Right cardiac atrium (tissue), 5 donors: ENCODE measurements at places on chromosomes 4 and X. TPM values are rescaled to one million over a fixed set of nuclear protein-coding genes. Genes with fewer than 3 reads are reported as not detected.

GRCh38 chr4:111267786-111268185, 644.9 kb upstream of the PITX2 start:
- no peak for DNase-seq

DNA sequence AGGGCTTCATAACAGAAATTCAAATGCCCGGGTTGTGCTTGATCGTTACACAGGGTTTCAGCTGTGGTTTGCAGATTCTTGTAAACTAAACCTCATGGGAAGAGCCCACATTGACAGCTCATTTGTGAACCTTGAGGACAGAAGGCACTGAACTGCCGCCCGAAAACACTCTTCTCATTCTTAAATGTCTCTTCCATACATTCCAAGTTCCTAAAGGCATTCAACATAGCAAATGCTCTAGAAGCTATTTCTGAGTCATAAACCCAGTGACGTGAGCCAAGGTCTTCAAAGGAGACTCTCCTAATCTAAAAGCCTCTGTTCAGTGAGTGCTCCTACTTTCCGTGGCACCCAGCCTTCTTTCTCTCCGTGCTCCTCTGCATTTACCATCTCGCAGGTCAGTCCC, 737.8 kb upstream of the FRG1 start:
- DNase-seq: no peak

DNA sequence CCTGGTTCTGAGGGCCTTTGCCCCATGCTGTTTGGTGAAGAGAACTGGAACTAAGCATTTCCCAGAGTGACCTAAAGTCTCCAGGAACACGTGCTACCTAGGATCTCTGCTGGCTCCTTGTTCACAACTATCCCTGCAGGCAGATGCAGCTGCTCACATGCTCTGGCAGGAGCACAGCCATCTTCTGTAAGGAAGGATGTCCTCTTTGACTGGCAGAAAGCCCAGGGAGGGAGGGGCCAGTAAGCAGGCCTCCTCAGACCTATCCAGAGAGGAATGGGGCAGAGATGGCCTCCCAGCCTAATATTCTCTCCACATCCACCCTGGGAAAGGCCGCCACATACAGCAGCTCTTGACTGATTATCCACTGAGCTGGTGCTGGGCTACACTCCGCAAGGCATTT, 142.8 kb upstream of the EOLA2 start:
- DNase-seq: no peak

DNA sequence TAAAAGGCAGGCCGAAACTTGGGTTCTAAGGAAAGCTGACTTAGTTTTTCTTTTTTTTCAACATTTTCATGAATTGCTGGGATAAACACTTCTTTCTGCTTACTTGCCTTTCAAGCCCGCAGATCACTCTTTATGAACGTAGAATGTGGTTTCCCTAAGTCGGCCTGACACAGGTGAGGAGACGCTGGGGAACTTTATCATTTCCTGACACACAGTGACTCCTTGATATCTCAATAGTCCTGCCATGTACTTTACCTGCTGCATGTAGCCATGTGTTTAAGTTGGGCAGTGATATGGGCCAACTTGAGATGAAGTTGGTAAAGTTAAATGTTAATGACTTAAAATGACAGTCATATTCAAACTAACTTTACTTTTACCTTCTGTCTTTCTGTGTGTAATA, 26.6 kb upstream of the SNCA start:
- no peak for DNase-seq

- no peak for DNase-seq
Observed at GRCh38 chr4:6852582-6852981, 57.0 kb upstream of the TBC1D14 start.

DNA sequence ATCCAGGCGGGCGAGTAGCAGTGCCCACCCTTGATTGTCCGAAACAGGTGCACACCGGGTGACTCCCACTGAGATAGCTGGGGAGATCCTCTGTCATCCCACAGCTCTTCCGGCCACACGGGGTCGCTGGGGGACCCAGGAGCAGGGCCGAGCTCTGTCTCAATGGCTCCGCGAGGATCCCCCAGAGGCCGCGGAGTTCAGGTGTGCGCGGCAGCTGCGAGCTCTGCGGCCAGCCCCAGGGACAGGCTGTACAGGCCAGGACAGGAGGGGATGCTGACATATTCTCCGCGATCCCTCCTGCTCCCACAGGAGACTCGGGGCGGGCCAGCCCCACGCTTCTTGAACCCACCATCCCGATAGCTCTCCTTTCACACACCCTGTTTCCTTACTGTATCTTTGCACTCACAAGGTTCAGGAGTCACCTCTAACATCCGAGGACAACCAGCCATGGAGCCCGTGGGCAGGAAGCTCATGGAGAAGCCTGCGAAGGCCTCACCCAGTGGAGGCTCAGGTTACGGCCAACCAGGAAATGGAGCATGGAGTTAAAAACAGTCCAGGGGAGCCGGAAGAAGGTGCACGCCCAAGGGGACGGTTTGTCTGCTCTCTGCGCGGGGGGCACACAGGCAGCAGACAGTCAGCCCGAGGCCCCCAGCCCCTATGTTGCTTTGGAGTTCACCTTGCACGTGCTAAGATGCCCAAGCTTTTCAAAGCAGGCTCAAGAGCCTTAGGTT, 77.9 kb upstream of the AMELX start:
- no peak for DNase-seq

DNA sequence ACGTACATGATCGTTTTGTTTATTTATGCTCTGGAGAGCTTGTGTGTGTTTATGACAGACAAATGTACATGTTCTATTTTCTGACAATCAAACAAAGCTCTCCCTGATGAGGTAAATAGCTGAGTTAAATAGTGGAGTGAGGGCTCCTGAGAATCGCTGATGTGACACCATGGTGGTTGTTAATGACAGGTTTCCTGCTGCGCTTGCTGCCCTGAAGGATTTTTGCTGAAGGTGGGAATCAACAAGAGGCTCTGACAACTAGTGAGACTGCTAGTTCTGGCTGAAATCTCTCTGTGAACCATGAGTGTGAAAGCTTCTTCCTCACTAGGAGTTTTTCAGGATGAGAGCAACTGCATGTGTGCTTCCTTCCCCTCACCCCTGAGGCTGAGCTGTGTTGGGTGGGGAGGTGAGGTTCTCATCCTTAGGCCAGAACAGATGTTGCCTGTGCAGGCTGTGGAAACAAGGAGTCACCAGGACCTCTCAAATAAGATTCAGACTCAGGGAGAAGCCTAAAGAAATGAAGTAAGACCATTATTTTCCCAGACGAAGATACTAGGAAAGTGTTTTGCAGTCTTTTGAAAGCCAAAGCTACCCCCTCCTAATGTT, 173.4 kb upstream of the JADE1 start:
- DNase-seq: no peak

- DNase-seq: peak; percentile 92
Observed at GRCh38 chr4:26028793-26029567, 115.0 kb downstream of the SMIM20 start.

- DNase-seq: no peak
Observed at GRCh38 chrX:39613997-39614679, 483.6 kb downstream of the BCOR start.

DNA sequence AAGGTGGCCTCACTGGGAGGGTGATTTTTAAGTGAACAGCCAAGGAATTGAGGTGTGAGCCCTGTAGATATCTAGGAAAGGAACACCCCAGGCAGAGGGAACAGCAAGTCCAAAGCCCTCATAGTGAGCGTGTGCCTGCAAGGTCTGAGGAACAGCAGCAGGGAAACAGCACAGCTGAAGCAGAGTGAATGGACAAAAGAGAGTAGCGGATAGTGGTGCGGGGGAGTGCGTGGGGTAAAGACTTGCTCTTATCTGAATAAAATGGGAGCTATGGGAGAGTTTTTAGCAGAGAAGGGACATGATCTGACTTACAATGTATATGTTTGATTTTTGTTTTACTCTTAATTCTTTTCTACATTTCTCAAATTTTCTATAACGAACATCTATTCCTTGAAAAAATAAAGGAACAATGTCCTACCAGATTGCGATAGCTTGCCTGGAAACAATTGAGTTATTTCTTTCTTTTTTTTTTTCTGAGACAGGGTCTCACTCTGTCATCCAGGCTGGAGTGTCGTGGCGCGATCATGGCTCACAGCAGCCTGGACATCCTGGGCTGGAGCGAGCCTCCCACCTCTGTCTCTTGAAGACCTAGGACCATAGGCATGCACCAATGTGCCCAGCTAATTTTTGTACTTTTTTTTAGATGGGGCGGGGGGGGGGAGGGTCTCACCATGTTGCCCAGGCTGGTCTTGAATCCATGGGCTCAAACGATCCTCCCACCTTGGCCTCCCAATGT, 19.5 kb upstream of the HADH start:
- DNase-seq: no peak

- no peak for DNase-seq
Observed at GRCh38 chr4:13907255-13907751, 279.8 kb upstream of the BOD1L1 start.

GRCh38 chr4:149645790-149646189, 169.9 kb downstream of the IQCM start:
- no peak for DNase-seq

DNA sequence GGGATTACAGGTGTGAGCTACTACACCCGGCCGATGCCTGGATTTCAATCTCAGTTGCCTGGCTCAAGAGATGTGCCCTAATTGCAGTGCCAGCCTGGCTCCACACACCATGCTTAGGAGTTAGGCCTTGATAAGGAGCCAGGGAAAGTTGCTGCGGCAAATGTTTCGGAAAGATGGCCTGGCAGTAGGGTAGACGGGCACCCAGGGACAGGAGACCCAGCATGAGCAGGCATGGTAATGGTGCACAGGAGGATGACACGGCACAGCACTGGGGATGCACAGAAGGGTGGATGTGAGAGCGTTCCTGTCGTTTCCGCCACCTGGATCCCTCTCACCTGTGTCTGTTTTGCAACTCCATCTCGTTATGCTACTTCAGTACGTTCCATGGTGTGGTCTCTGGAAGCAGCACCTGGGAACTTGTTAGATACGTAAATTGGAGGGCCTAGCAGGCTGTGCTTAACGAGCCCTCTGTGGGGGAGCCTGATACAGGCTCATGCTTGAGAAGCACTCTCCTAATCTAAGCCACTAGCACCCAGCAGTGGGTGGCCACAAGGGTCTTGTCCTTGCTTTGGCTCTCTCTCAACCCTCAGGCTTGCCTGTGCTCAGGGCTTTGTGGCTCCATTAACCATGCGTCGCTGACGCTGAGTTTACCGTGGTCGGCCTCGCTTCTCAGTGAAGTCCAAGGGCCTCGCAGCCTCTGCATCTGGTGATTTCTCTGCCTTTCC, 20.3 kb downstream of the RNF4 start:
- no peak for DNase-seq

- no peak for DNase-seq
Observed at GRCh38 chrX:153701706-153702105, 14.0 kb downstream of the SLC6A8 start.

DNA sequence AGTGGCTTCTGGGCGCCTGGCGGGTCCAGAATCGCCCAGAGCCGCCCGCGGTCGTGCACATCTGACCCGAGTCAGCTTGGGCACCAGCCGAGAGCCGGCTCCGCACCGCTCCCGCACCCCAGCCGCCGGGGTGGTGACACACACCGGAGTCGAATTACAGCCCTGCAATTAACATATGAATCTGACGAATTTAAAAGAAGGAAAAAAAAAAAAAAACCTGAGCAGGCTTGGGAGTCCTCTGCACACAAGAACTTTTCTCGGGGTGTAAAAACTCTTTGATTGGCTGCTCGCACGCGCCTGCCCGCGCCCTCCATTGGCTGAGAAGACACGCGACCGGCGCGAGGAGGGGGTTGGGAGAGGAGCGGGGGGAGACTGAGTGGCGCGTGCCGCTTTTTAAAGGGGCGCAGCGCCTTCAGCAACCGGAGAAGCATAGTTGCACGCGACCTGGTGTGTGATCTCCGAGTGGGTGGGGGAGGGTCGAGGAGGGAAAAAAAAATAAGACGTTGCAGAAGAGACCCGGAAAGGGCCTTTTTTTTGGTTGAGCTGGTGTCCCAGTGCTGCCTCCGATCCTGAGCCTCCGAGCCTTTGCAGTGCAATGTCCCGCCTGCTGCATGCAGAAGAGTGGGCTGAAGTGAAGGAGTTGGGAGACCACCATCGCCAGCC, at the start of gene ATOH1:
TSS of gene ATOH1 (plus strand) at position 422 of the 663 bp plus-strand sequence. CDS start at position 596, 174 bp downstream.
- DNase-seq: peak; percentile 61

GRCh38 chrX:41563876-41564275, 116.7 kb downstream of the NYX start:
- no peak for DNase-seq

DNA sequence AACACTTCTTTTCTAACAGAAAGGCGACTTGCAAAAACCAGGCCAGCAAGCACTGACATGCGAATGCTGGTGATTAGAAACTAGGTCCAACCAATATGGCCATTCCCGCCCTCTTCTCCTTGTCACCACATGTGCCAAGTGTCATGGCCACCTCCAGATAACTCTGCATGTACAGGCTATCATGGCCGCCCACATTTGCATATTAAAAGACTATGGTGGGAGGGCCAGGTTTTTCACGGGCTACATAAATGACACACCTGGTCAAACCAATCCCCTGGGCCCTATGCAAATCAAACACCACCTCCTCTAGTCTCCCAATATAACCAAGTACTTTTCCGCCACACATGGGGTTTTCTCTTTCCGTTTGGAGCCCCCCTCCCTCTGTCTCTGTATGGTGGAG, 40.1 kb downstream of the NUDT11 start:
- DNase-seq: no peak

DNA sequence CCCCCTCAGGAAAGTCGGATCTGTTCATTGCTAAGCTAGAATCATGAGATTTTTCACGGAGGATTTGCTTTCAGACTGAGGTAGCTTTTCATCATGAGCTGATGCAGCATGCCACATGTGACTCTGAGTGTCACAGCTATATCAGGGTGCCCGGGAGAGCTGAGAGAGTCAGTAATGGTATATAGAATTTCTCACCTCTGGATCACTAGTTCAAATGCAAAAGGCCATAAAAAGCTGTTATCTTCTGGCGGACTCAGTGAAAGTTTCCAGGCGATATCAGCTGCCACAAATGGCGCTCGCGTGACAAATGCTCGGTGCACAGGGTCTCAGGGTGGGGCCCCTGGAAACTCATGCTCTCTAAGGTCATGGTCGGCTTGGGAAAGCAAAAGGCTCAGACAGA, 150.1 kb downstream of the DHX15 start:
- DNase-seq: no peak

DNA sequence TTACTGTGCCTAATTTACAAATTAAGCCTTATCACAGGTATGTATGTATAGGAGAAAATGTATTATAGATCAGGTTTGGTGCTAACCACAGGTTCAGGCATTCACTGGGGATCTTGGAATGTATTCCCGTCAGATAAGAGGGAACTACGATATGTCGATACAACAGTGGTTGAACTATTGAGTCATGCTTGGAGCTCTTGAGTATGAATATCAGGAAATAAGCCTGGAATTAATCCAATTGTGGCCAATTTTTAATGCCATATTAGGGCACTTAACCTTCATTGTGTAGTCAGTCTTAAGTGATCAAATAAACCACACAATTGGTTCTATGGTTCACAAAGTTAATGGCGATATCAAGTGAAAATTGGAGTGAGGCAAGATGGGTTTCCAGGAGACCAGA, 556.5 kb downstream of the IL1RAPL1 start:
- no peak for DNase-seq

- DNase-seq: no peak
Observed at GRCh38 chrX:38989076-38989475, 187.8 kb downstream of the MID1IP1 start.

The IRAK1 gene
- total RNA-seq: 33.2 TPM

The TSPAN7 gene
- 113 TPM for total RNA-seq

The SPANXN2 gene
- not detected for total RNA-seq

The ZNF711 gene
- total RNA-seq: 10.1 TPM

The TLR7 gene
- total RNA-seq: 0.96 TPM

The IL21 gene
- total RNA-seq: not detected

The AMOT gene
- total RNA-seq: 12.8 TPM

The GRIA2 gene
- total RNA-seq: not detected

The AFP gene
- not detected for total RNA-seq

The SAGE1 gene
- total RNA-seq: not detected

The SRPX gene
- 110 TPM for total RNA-seq

The ARX gene
- not detected for total RNA-seq
